ENCODE measurements at places on chromosomes 12 and 14.

- DNase-seq, result no peak
Measured at GRCh38 chr14:23804817-23805216, 148.8 kb upstream of the DHRS4 start.

DNA sequence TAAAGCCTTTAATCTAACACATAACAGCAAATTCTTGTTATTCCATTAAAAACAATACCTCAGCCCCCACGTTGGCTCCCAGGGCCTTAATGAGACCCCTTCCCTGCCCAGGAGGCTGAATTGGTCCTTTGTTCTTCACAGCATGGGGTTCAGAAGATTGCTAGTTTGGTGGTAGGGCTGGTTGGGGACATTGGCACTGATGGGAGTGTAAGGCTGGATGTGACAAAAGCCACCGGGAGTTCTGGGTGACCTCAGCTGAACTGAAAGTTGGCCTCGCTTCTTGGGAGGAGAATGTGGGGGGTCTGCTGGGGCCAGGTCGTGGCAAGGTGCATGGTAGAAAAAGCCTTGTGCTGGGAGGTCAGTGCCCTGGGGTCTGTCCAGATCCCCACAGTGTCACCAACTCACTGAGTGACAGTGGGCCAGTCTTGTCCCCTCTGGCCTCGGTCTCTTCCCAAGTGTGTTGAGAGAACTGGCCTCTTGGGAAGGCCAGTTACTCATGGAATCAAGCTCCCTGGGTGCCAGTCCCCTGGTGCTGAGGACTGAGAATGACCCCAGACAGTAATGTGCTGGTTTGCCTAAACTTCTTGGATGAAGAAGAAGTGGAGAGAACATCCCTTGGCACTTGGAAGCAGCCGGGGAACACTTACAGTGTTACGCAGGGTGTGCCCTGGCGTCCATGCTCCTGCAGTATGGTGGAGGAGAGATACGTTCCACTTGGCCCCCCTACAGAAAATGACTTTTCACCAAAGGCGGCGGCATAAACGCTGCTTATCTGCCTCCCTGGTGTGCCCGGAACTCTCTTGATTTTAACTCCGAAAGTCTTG lies 283.7 kb upstream of the RTL1 start:
- no peak for DNase-seq

GRCh38 chr14:21107283-21107800 lies 6.5 kb downstream of the TMEM253 start:
- DNase-seq, result no peak

GRCh38 chr12:52132754-52133161 lies 53.3 kb downstream of the SMIM41 start:
- no peak for DNase-seq

GRCh38 chr12:9039397-9039977 lies 50.1 kb downstream of the KLRG1 start:
- peak; percentile 11 for DNase-seq

DNA sequence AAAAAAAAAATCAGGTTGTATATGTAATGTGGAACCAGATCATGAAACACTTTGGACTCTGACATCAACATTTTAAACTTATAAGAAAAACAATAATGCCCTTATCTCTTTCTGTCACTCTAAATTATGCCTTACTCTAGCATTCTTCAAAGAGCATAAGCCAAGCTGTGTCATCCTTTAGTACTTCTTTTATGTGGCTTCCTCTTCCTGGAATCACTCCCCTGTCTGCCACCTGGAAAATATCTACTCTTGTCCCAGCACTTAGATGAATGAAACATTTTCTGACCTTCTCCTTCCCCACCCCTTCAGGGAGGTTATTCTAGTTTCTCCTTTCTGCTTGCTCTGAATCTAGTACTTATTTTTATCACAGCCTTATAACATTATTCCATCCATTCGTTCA lies 101.2 kb downstream of the CNTN1 start:
- DNase-seq, result no peak

DNA sequence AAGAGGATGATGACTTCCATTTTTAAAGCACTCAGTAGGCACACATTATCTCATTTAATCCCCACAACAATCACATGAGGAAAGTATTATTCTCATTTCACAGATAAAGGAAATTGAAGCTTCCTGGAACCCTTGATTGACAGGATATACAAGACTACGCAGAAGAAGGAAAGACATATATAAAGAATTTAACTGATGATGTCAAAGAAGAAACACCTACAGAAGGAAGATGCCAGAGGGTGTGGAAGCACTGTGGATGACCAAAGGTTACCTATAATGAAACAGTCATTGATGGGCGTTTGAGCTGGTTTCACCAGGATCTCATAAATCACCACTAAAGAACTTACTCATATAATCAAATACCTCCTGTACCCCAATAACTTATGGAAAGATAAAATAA lies 197.4 kb downstream of the SLC25A21 start:
- no peak for DNase-seq

GRCh38 chr12:130803702-130804101 lies 35.3 kb downstream of the STX2 start:
- no peak for DNase-seq

- DNase-seq, result no peak
Measured at GRCh38 chr12:113445544-113446171, 23.5 kb downstream of the SDSL start.

- DNase-seq, result no peak
Measured at GRCh38 chr12:46891306-46891705, 65.5 kb upstream of the SLC38A4 start.

DNA sequence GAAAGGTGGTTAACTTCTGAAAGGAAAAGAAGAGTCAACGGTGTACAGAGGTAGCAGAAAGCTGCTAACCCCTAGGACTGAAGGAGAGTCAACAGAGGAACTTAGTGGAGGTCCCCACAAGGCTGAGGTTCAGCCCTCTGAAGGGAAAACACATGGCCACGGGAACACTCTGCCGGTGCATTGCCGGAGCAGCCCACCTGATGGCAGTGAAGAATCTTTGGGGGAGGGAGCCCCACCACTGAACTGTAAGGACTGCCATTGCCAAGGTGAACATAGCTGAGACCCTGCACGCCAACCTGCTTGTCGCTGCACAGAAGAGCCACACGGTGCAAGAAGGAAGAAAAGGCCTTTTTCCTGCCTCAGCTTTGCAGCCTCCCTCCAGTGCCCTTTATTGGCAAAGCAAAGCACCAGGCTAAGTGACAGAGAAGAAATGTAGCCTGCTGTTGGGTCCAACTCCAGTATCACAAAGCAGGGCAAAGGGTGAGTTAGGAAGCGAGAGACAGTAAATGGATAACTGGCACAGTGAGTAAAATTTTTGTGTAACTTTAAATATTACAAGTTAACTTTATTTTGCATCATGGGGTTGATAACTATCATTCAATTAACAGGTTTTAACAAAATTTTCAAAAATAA lies 76.9 kb downstream of the LIN52 start:
- DNase-seq, result no peak
